ENCODE measurements at places on chromosomes 7 and 10. TPM values are rescaled to one million over a fixed set of nuclear protein-coding genes. Genes with fewer than 3 reads are reported as not detected.

GRCh38 chr10:125629758-125630376, 53.1 kb downstream of the TEX36 start:
- H3K27me3 ChIP-seq = no peaks in the 10 kb centered on the region
- H3K4me3 ChIP-seq = no peak overlapping the region
- H3K4me1 ChIP-seq = no peaks in the 10 kb centered on the region
- H3K36me3 ChIP-seq = no peaks in the 10 kb centered on the region

DNA sequence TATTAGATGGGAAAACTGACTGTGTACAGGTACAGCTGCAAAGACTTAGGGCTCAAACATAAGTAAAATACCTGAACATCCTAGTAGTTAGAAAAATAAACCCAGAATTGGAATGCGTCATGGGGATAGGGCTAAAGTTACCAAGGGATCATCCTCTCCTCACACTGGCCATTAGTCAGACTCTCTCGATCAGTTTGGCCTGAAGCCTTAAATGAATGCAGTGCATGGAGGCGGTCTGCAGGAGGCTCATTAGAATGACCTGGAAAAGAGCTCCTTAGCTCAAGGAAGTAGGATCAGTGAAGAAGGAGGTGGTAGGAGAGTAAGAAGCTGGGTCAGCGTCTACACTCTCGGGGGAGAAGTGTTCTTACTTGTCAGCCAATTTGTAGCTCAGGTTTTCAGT, 35.3 kb downstream of the DENND2A start:
- no peak overlapping the region for H3K27ac ChIP-seq
- DNase-seq = no peak
- no peaks in the 10 kb centered on the region for H3K36me3 ChIP-seq
- H3K4me1 ChIP-seq = peaks cover 12% of the 10 kb centered on the region

GRCh38 chr10:6647811-6648526, 67.9 kb upstream of the PRKCQ start:
- no peak overlapping the region for H3K27ac ChIP-seq
- no peak for DNase-seq
- no peaks in the 10 kb centered on the region for H3K36me3 ChIP-seq
- H3K27me3 ChIP-seq = no peaks in the 10 kb centered on the region
- H3K4me3 ChIP-seq = no peak overlapping the region

C7orf57 gene
- not detected for total RNA-seq

All from uterus (tissue), 4 donors.